ENCODE measurements at places on chromosomes 2 and 18.

GRCh38 chr2:31378389-31378788, 36.2 kb downstream of the XDH start:
- DNase-seq: no peak

DNA sequence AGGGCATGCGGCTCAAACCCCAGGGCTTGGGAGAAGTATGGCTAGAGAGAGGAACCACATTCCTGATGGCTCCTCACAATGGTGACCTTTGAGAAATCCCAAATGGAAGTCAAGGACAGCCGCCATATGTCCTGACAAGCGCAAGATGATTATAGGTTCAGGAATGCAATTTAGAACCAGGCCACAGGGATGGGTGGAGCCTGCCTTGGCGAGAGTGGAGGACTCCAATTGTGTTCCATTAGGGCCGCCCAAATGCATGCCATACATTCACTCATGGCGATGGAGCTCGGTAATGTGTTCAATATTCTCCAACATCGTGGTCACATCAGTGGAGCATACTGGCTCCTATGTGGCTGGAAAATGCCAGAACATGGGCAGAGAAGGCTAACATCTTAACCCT, 662.9 kb upstream of the ID2 start:
- no peak for DNase-seq

GRCh38 chr2:187232749-187233148, 215.3 kb downstream of the CALCRL start:
- DNase-seq: no peak

DNA sequence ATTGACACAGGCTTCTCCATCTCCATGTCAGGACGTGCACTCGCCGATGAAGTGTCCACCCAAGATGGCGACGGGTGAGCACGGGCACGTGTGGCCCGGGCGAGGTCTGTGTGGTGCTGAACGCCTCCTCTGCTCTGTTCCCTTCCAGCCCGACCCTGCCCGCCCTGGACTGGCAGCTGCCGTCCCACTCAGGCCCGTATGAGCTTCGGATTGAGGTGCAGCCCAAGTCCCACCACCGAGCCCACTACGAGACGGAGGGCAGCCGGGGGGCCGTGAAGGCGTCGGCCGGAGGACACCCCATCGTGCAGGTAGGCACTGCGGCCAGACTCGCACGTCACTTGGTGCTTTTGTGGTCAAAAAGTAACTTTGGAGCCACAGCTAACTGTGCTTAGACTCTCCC, 37.7 kb downstream of the NFATC1 start:
- no peak for DNase-seq

GRCh38 chr2:146228466-146229058, 1616.3 kb upstream of the ACVR2A start:
- DNase-seq: no peak

- DNase-seq: no peak
Measured at GRCh38 chr2:104944495-104944894, 90.6 kb downstream of the POU3F3 start.

DNA sequence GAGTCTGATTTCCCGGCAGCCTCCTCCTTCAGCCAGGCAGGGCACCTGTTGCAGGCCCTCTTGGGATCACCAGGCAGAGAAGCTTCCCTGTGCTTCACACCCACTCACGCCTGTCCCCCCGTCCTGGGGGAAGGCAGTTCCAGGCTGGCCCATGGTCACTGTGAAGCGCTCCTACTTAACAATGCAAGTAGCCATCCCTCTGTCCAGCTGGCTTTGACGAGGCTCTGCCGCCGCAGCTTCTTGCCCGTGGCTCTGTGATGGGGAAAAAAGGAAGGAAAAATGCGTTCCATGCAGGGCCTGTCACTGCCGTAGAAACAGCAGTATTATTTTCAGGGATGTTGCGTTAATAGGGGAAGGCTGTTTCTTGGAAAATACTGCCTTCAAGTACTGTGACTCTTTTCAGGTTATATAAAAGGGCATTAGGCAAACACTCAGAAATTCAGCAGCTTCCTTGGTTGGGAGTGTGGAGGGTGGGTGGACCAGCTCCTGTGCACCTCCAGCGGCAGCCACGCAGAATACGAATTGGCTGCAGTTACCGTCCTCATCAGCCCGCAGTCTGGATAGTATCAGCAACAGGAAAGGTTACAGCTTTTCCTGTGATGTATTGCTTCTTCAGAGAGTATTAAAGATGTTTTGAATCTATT, 232.3 kb downstream of the KLHL29 start:
- DNase-seq: no peak

DNA sequence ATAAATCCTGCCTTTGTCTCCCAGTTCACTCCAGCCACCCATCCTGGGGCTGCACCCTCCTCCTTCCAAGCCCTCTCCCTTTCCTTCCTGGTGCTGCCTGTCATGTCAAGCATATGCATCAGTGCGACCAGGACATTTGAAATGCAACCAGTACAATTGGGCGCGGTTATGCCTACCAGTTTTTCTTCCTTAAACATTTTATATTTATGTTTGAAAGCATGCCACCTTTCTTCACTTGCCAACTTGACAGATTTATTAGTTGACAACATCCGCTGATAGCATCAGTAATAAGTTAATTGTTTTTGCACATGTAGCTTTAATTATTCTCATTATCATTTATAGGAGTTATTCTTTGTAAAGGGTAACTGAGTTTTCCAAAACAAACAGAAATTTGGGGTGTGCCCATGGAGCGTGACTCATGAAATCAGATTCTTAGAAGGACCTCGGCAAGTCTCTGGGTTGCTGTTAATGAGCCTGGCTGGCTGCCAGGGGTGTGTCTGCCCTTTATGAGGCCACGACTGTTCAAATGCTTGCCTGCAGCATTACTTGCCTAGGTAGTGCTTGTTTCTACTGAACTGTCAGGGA, 32.8 kb upstream of the IL1B start:
- peak; percentile 74 for DNase-seq
